ENCODE measurements at places on chromosomes 16 and 17.

DNA sequence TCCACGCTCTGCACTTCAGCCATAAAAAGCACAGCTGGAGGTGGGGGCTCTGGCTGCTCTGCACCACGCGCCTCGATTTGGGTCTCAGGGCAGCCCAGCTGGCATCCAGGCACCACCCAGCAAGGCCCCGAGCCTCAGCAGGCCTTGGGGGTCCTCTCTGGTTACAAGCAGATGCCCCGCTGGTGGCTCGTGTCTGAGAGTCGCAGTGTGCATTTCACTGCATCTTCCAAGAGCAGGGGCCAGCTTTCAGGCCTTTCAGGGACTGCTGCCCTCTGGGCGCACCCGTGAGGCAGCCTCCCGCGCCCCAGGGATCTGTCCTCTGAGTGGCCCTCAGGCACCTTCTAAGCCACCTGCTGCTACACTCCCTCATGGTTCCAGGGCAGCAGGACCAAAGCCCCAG is 25.5 kb downstream of the NDUFAF8 start:
- DNase-seq = no peak

- DNase-seq = no peak
Measured at GRCh38 chr17:64778240-64779097, 116.4 kb upstream of the SMURF2 start.

DNA sequence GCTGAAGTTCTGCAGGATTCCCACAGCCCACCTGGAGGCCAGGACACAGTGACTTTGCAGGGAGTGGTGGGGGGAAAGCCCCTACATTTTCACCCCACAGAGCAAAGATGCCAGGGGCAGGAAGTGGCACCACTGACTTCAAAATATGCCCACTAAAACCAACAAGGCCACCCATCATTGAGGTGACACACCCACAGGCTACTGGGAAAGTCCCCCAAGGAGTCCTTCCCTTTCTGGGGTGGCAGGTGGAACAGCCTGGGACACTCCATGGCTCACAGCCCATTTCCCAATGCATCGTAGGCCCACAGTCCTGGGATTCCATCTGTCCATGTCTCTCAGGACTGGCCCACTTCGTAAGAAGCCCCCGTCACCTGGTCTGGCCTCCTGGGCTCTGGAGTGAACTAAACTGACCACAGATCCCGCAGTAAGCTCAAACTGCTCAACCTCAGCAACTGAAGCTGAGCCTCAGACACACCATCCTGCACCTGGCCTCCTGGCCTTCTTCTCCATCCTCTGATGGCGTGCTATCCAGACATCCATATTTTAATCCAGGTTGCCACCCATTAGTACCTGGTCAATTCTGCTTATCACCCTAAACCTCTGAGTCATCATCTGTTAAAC is 7.5 kb upstream of the CCL1 start:
- no peak for DNase-seq

- no peak for DNase-seq
Measured at GRCh38 chr16:50449800-50450199, 81.0 kb upstream of the BRD7 start.

DNA sequence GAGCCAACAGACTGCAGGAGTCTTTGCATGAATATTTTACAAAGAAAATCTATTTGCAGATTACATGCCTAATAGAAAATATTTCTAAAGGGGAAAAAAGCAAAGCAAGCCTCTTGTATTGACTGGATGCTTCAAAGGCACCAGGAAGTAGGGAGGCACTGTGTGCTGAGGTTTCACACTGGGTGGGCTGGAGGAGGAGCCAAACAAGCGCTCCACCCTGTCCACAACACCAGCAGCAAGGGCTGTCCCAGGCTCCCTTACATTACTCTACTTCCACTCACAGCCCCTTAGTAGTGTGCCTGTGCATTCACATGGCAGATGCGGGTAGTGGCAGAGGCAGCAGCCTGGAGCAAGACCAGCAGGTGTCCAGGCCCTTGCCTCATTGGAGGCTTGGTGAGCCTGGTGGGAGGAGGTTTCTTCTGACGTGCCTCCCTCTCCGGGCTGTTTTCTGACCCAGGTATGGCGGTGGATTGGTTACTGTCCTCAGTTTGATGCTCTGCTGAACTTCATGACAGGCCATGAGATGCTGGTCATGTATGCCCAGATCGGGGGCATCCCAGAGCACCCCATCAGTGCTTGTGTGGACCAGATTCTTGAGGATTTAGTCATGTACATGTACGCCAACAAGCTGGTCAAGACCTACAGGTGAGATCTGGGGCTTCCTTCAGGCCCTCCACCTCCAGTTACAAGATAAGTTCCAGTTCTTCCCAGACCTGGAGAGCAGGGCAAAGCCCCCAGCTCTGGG is 7.0 kb upstream of the CCNF start:
- no peak for DNase-seq

- no peak for DNase-seq
Measured at GRCh38 chr17:79104898-79105600, 30.4 kb downstream of the ENGASE start.

GRCh38 chr17:77266891-77267341 is 126.1 kb downstream of the SEC14L1 start:
- no peak for DNase-seq

GRCh38 chr16:75860326-75861053 is 134.2 kb upstream of the CPHXL start:
- no peak for DNase-seq

GRCh38 chr16:31083556-31083955 is 5.2 kb downstream of the PRSS53 start:
- no peak for DNase-seq

DNA sequence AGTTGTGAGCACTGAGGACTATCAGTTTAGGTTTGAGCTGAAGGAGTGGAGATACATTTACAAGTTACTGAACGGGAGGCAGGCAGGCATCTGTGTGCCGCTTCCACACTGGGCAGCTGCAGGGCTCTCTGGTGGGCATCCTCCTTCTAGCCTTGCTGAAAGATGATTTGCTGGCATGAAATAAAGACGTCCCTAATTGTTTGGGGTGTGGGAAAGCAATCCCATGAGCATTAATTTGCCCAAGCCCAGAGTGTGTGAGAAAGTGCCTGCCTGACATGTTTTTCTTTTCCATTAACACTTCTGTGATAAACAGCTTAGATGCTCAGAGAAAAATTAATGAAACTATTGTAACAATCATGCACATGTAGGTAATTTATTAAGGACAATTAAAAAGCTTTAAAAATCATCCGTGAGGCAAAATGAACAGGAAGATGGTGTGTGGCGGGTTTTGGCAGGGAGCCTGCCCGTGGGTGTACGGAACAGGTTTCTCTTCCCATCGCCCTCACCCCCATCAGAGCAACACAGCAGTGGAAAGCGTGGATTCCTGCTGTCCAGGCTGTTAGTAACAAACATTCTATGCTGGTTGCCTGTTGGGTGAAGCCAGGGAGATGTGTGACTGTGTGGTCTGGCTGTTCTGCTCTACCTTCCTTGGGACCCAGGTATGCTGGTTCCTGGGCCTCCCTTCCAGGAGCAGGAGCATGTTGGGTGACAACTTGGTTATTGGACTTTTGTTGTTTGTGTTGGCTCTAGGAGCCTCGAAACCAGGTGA is 191.9 kb downstream of the MSI2 start:
- no peak for DNase-seq

- no peak for DNase-seq
Measured at GRCh38 chr17:50659179-50659578, 24.5 kb downstream of the ABCC3 start.

- DNase-seq = no peak
Measured at GRCh38 chr16:48076455-48077012, 79.3 kb downstream of the ABCC12 start.

GRCh38 chr16:74438492-74438979 is 17.3 kb upstream of the CLEC18B start:
- no peak for DNase-seq

GRCh38 chr16:65489531-65490023 is 367.7 kb upstream of the CDH11 start:
- no peak for DNase-seq

- no peak for DNase-seq
Measured at GRCh38 chr17:55167024-55167725, 97.6 kb upstream of the HLF start.

GRCh38 chr17:59165933-59166342 is 10.4 kb downstream of the PRR11 start:
- peak; percentile 25 for DNase-seq

- DNase-seq = no peak
Measured at GRCh38 chr16:23278031-23278430, 24.1 kb upstream of the SCNN1B start.

GRCh38 chr16:71792176-71792575 is 16.5 kb downstream of the AP1G1 start:
- DNase-seq = no peak

- DNase-seq = no peak
Measured at GRCh38 chr17:75124819-75125162, 6.8 kb downstream of the NT5C start.

DNA sequence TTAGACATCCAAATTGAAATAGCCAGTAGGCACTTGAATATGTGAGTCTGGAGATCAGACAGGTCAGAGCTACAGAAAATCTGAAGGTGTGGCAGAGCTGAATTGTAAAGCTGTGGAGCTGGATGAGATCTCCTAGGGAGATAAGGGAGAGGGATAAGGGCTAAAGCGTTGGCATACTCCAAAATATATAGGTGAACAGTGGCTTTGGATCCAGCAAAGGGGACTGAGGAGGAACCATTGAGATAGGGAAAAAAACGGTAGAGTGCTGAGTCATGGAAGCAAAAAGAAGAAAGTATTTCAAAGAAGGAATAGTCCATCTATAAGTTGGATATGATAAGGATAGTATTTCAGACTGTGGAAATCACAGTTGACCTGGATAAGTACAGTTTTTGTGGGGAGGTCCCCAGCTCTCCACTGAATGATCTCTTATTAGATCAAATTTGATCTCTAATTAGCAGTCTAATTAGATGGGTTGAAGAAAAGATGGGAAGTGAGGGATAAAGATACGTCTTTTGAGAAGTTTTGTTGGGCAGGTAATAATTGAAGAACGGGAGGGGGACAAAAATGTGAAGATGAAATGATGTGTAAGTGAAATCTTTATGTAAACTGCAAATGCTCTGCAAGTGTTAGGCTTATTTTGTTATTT is 587 bp upstream of the DBF4B start:
- no peak for DNase-seq

GRCh38 chr16:84933774-84934631 is 77.3 kb downstream of the ZDHHC7 start:
- no peak for DNase-seq

- DNase-seq = no peak
Measured at GRCh38 chr16:85936816-85937215, 37.9 kb downstream of the IRF8 start.

DNA sequence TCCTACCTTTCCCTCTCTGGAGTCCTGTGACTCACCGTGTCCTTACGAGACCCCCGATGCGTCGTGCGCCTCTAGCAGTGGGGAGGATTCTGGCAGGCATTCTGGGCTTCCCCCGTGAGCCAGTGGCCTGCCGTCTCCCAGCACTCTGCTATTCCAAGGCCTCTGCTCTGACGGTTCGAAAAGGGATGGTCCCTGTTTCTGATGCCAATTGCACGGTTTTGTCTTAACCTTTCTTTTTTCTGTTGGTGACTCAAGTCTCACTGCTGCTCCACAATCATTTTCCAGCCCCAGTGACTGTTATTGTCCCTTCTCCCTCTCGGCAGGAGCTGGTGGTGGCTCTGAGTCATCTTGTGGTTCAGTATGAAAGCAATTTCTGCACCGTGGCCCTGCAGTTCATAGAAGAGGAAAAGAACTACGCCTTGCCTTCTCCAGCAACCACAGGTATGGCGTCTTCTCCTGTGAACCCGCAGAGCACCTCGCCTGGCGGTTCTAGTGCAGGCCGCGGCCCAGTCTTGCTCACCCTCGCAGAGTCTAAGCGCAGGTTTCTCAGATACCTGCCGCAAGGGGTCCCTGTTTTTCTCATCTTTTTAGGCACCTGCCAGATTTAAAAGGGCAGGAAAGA is 100.1 kb upstream of the CHMP6 start:
- DNase-seq = no peak

DNA sequence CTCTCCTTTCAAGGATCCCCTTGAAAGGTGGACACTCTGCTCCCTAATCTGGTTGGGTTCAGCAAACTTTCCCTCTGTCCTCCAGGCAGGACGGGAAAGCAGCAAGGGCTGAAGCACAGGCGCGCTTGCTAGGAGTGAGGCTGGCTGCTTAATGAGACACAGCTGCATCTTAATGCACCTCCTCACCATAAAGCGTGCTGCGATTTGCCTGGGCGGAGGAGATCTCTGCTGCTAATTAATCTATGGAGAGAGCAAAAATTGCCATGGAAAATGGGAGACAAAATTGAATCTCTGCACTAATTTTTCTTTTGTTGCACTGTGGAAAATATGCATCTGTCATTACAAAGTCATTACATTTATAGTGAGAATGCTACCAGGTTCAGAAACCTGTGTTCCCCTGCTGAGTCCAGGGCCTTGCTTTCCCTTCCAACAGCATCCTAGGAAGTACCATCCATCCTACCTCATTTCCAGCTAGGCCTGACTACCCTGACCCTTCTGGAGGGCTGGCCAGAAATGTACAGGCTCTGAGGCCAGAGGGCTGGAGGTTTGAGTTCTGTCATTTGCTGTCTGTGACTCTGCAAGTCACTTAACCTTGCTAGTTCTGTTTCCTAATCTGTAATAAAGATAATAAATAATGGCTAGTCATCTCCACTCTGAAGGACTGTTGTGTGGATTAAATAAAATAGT is 43.5 kb upstream of the BCAR1 start:
- DNase-seq = no peak

- DNase-seq = no peak
Measured at GRCh38 chr16:26969589-26970231, 97.0 kb upstream of the C16orf82 start.

- no peak for DNase-seq
Measured at GRCh38 chr17:17386094-17386800, 83.1 kb downstream of the NT5M start.

DNA sequence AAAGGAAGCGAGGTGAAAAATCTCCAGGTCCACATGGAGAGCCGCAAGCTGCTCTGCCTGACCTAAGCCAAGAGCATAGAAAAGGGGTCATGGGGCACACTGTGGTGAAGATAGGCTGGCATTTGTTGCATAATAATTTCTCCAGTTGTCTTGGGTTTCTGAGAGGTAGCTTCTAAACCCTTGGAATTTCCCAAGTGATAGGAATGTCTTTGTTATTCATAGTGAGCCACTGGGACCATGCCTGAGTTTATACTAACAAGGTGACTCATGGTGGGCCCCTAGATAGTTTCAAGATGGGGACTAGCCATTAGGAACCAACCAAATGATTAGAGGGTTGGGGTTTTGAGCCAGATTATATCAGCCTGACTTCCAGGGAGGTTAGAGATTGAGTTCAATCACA is 25.6 kb downstream of the SOST start:
- DNase-seq = peak; percentile 69

- no peak for DNase-seq
Measured at GRCh38 chr17:64084940-64085649, 44.8 kb downstream of the ERN1 start.

GRCh38 chr17:20200016-20200795 is 191.0 kb downstream of the SPECC1 start:
- no peak for DNase-seq

DNA sequence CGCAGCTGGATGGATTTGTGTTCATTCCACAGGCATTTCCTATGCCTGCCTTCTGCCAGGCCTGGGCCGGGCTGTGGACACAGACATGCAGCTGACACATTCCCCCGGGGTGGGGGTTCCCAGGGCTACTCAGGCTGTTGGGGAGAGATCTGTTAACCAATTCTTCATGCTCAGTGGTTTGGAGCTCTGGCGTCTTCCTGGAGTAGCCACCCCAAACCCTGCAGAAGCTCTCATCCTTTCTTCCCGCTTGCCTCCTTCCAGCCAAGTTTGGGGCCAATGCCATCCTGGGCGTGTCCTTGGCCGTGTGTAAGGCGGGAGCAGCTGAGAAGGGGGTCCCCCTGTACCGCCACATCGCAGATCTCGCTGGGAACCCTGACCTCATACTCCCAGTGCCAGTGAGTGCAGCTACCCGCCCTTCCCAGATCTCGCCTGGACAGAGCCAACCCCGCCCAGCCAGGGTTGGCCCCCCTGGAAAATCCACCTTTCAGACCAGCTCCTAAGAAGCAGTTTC is 2.6 kb downstream of the ENO3 start:
- DNase-seq = no peak

Data from iPS DF 19.7 (cell line).